Transverse colon (tissue), 4 donors: ENCODE measurements at places on chromosomes 7 and 10. TPM values are rescaled to one million over a fixed set of nuclear protein-coding genes. Genes with fewer than 3 reads are reported as not detected.

The CALHM2 gene
- total RNA-seq = 18.0 TPM

GRCh38 chr10:75291805-75292204 lies 56.0 kb upstream of the COMTD1 start:
- DNase-seq = no peak

- no peak for DNase-seq
Observed at GRCh38 chr10:69004821-69005220, 16.2 kb downstream of the KIFBP start.

DNA sequence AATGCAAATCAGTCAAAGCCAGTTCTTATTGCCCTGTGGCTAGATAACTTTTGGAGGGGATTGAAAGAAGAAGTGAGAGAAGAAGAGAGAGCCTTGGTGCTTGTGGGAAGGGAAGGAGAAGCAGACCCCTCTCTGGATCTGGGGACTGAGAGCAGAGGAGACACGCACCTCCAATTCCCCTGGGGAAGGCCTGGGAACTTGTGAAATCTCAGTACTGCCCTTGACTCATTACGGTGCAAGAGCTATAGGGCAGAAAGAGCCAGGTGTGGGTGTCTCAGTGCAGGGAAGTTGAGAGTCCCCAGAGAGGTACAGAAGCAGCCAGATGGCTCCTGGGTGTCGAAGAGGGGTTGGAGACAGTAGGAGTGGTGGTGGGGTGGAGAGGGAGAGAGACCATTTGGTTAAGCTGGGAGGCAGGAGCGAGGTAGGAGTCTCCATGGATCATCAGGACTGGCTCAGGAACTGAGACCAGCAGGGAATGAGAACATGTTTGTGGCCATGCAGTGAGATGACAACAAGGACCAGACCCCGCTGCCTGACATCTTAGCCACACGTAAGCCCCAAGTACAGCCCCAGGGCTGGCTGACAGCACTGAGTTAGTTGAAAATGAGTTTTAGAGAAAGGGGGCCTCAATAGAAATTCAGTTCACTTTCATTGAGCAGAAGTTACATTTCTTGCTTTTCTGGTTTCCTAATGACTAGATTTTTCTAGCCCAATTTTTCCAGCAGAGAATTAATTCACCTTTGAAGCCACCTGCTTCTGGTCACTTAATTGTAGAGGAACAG lies 238.2 kb downstream of the BUB3 start:
- DNase-seq = no peak
